NCI-H510A (cell line): ENCODE measurements at places on chromosomes 6 and 20.

GRCh38 chr6:51365566-51365965, 546.9 kb downstream of the TFAP2B start:
- DNase-seq = no peak

DNA sequence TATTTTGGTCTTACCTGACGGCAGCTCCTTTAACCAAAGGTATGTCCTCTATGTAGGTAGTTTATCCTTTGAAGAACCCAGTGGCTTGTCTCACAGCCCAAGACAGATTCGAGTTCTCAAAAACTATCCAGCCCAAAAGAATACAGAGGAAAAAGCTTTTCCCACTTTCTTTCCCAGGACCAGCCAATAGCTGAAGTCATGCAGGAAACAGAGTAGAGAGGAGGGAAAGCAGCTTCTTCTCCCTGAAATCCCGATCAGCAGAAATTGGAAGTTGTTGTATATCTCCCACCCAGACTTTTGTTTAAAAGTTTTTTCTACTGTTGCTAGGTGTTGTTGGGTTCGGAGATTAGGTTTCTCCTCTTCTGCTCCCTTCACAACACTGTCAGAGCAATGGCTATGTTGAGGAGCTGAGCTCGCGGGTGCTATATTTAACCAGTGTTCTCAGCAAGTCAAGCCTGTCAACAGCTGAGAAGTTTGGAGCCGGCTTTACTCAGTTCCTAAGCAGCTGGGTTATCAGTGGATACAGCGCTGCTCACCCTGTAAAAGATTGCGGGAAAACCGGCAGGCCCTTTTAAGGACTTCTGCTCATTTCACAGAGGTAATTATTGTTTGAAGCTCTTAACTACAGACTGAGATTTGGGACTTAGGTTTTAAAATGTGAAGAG, at the start of gene FILIP1:
FILIP1 (minus strand) TSS at position 401 of the 665 bp plus-strand sequence. CDS start 78,828 bp downstream, outside the sequence.
- no peak for DNase-seq

GRCh38 chr20:24676353-24676977, 207.0 kb downstream of the SYNDIG1 start:
- no peak for DNase-seq

GRCh38 chr6:37314487-37315156, 39.2 kb upstream of the RNF8 start:
- peak; percentile 47 for DNase-seq

DNA sequence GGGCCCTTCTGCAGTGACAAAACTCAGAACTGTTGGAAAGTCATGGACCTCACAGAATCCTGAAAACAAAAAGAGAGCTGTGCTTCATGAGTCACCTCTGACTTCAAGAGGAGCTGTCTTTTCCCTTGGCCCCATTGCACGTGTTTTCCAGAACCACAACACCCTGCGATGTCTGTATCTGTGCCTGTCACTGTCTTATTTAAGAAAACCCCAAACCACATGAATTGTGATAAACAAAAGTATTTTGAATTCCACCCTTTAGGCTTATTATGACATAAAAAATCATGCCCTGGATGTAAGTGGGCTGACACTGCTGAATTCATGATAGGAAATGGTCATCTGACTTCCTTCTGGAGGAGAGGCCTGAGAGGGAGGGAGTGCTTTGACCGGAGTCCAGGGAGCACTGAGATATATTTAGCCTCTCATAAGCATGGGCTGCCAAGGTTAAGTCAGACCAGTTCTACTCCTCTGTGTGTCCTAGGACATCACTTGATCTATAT, 96.4 kb upstream of the DUSP22 start:
- DNase-seq = no peak

DNA sequence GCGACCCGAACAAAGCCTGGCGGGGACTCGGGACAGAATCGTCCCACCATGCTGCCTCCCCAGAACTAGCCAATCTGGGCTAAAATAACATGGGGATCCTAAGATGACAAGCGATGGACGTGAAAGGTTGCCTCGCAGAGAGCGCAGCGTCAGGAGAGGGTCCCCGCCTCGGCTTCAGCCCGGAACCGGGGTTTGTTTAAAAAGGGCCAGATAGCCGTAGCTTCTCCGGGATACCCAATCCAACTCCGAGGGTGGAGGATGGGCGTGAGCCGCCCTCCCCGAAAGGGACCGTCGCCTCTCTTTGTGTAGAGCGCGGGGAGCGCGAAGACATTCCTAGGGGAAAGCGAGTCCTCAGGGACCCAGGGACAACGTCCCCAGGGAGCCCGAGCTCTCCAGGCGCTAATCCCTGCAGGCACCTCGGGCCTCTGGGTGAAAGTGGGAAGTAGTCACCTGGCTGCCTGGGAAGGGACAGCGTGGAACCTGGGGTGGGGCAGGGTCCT, 643 bp downstream of the CD24 start:
- DNase-seq = no peak

DNA sequence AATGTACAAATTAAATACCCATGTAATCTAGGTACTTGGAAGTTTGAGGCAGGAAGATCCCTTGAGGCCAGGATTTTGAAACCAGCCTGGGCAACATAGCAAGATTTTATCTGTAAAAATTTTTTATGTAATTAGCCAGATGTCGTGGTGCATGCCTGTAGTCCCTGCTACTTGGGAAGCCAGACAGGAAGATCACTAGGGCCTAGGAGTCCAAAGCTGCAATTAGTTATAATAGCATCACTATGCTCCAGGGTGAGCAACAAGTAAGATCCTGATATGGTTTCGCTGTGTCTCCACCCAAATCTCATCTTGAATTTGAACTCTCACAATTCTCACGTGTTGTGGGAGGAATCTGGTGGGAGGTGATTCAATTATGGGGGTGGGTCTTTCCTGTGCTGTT, 535.8 kb downstream of the TENT5A start:
- DNase-seq = no peak

GRCh38 chr6:41652866-41653652, 14.8 kb downstream of the MDFI start:
- peak; percentile 88 for DNase-seq

DNA sequence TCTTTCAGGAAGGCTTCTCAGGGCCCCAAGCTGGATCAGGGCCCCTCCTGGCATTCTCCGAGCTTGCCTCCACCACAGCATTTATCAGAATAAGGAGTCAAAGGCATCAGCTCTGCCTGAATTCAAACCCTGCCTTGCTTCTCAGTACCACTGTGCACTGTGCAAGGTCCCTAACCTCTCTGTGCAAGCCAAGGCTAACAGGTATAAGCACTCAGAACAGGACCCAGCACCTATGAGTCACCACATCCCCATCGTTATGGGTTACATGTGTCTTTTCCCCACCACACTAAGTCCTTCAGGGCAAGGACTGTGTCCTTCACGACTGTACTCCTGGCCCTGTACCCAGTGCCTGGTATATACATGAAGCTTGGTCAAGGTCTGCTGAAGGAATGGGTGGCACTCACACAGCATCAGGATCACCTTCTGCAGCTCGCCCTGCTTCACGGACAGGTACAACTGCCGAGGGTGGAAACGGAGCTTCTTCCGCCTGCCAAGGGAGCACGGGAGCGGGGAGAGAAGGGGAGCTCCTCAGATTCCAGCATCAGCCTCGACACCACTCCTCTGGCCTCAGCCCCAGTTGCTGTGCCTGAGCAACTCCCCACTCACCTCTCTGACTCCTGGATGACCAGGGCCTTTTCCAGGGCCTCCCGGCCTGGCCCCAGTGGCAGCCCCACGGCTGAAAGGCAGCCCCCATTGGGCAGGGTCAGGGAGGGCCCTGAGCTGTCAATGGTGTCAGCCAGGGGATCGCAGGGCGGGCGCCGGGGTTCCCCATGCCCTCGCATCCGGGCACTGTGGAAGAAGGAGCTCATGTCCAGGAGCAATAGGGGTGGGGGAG, 8.6 kb upstream of the SLC44A4 start:
- no peak for DNase-seq
